Pancreas (tissue), 10 donors: ENCODE measurements at places on chromosomes 2 and 18. TPM values are rescaled to one million over a fixed set of nuclear protein-coding genes. Genes with fewer than 3 reads are reported as not detected.

GRCh38 chr2:63735931-63736330, 105.8 kb upstream of the UGP2 start:
- no peak for DNase-seq
- no peak overlapping the region for H3K27ac ChIP-seq
- no peaks in the 10 kb centered on the region for H3K36me3 ChIP-seq
- no peak overlapping the region for H3K4me3 ChIP-seq
- H3K27me3 ChIP-seq = no peaks in the 10 kb centered on the region

DNA sequence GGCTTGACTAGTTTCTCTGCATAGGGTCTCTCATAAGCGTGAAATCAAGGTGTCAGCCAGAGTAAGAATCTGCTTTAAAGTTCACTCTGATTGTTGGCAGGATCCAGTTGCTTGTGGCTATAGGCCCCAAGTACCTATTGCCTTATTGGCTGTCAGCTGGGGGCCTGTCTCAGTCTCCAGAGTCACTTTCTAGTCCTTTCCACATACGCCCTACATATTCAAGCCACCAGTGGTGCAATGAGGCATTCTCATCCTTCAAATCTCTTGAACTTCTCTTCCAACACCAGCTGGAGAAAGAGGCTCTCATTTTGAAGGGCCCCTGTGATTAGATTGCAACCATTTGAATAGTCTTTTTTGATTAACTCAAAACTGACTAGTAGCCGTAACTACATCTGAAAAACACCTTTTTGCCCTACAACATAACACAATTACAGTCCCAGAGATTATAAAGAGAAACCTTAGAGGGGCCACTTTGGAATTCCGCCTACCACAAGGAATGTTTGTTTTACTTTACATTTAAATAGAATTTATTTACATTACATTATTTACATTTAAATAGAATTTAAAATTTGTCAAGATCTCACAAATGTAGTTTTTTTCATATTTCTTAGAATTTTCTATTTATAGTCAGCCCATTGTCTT, 520.1 kb downstream of the DSC3 start:
- H3K27ac ChIP-seq = no peak overlapping the region
- DNase-seq = no peak
- no peak overlapping the region for H3K4me3 ChIP-seq
- no peaks in the 10 kb centered on the region for H3K27me3 ChIP-seq
- H3K36me3 ChIP-seq = no peaks in the 10 kb centered on the region
- H3K4me1 ChIP-seq = no peaks in the 10 kb centered on the region

DNA sequence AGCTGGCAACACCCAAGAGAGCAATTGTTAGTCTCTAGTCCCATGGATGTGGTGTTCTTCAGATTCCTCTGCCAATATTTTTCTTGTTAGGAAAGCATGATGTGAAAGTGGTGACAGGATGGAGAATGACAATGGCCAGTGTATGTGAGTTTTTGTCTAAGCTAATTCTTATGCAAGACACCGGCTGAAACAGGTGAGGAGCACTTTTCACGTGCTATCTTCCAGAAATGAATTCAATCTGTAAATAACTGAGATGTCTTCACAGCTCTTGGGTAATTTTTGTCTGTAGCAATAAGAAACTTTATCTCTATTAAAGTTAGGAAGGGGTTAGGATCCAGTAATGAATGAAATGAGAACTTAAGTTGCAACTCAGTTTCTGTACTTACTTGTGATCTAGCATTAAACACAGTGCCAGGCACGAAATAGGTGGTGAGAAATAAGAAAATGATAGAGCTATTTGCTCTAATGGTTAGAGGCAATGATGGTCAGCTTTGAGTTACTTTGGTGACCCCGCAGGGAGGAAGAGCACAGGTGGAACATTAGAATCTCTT, 676 bp upstream of the AGPS start:
- peak overlapping the region; percentile 65 for H3K27ac ChIP-seq

C18orf54 gene
- total RNA-seq = 1.4 TPM

ARHGAP15 gene
- total RNA-seq = 0.83 TPM

GRCh38 chr2:168355121-168355520, 101.0 kb upstream of the CERS6 start:
- DNase-seq = no peak
- peaks cover 6% of the 10 kb centered on the region for H3K4me1 ChIP-seq
- peak overlapping the region; percentile 48 for H3K27ac ChIP-seq
- no peaks in the 10 kb centered on the region for H3K27me3 ChIP-seq
- H3K4me3 ChIP-seq = no peak overlapping the region
- H3K36me3 ChIP-seq = no peaks in the 10 kb centered on the region

- no peaks in the 10 kb centered on the region for H3K4me1 ChIP-seq
- H3K36me3 ChIP-seq = no peaks in the 10 kb centered on the region
- H3K4me3 ChIP-seq = no peak overlapping the region
- no peaks in the 10 kb centered on the region for H3K27me3 ChIP-seq
Observed at GRCh38 chr2:155215037-155215707, 516.7 kb downstream of the KCNJ3 start.

- no peaks in the 10 kb centered on the region for H3K36me3 ChIP-seq
- H3K27me3 ChIP-seq = no peaks in the 10 kb centered on the region
- H3K4me1 ChIP-seq = peaks cover 36% of the 10 kb centered on the region
- H3K27ac ChIP-seq = peak overlapping the region; percentile 97
- no peak overlapping the region for H3K4me3 ChIP-seq
- no peak for DNase-seq
Observed at GRCh38 chr2:160267692-160268091, 67.6 kb upstream of the ITGB6 start.

- no peaks in the 10 kb centered on the region for H3K36me3 ChIP-seq
- H3K4me1 ChIP-seq = peaks cover 7% of the 10 kb centered on the region
- H3K4me3 ChIP-seq = no peak overlapping the region
- no peaks in the 10 kb centered on the region for H3K27me3 ChIP-seq
Observed at GRCh38 chr2:54459037-54459441, 2.9 kb downstream of the SPTBN1 start.

GRCh38 chr2:9945596-9945995, 5.9 kb upstream of the GRHL1 start:
- no peaks in the 10 kb centered on the region for H3K36me3 ChIP-seq
- H3K4me1 ChIP-seq = no peaks in the 10 kb centered on the region
- H3K27ac ChIP-seq = no peak overlapping the region
- no peaks in the 10 kb centered on the region for H3K27me3 ChIP-seq

- H3K4me1 ChIP-seq = no peaks in the 10 kb centered on the region
- H3K4me3 ChIP-seq = no peak overlapping the region
- no peaks in the 10 kb centered on the region for H3K27me3 ChIP-seq
- no peaks in the 10 kb centered on the region for H3K36me3 ChIP-seq
- H3K27ac ChIP-seq = no peak overlapping the region
Observed at GRCh38 chr18:10841203-10841602, 308.2 kb downstream of the PIEZO2 start.

DNA sequence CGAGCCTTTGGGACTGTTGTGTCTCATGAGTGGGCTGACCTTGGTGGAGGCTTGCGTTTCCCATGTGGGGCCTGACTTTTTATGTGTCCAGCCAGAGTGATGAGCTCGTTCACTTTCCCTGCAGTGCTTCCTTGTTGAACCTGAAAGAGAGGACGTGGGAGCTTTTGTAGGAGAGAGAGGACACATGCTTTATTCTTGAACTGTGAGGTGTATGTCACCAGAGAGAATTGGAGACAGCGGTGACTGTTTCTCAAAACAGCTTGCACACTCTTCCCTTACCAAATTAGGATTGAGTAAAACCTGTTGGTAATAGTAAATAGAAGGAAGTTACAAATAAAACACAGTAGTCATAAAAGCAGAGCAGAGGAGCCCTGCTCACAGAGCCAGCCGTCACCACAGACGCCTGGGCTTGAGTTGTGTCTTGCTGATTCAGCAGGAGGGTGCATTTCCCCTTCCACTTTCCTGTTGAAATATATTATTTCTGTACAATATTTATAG, 60.7 kb downstream of the INPP4A start:
- H3K27ac ChIP-seq = no peak overlapping the region
- H3K4me1 ChIP-seq = no peaks in the 10 kb centered on the region
- H3K4me3 ChIP-seq = no peak overlapping the region

CXCR1 gene
- total RNA-seq = 0.92 TPM

OTX1 gene
- 0.25 TPM for total RNA-seq

- H3K27ac ChIP-seq = no peak overlapping the region
- no peaks in the 10 kb centered on the region for H3K4me1 ChIP-seq
- peaks cover 13% of the 10 kb centered on the region for H3K27me3 ChIP-seq
- DNase-seq = peak; percentile 64
- no peaks in the 10 kb centered on the region for H3K36me3 ChIP-seq
Observed at GRCh38 chr2:176111309-176111663, 4.2 kb downstream of the HOXD11 start.

SLC30A3 gene
- not detected for total RNA-seq

- H3K36me3 ChIP-seq = no peaks in the 10 kb centered on the region
- H3K27ac ChIP-seq = no peak overlapping the region
- H3K4me1 ChIP-seq = no peaks in the 10 kb centered on the region
- H3K4me3 ChIP-seq = no peak overlapping the region
Observed at GRCh38 chr2:46689993-46690392, 210.6 kb downstream of the TMEM247 start.

CRYBA2 gene
- 17.6 TPM for total RNA-seq

SERPINB7 gene
- total RNA-seq = not detected

DNA sequence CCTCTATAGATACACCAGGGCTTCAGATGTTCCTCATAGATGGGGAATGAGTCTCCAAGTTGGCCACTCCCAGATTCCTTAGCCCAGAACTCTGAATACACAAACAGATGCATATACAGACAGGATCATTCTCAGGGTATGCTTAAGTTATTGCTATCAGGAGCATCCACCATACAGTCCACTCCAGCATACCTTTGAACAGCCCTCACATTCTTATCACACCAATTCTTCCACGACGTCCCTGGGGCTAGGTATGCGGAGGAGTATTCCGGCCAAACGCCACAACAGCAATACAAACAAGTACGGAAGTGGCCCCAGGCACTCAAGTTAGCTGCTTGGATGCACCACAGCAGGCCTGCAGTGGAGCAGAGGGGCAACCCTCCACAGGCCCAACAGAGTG, 312.5 kb upstream of the CHAC2 start:
- H3K27me3 ChIP-seq = no peaks in the 10 kb centered on the region
- H3K4me1 ChIP-seq = peaks cover 3% of the 10 kb centered on the region
- H3K36me3 ChIP-seq = no peaks in the 10 kb centered on the region
- no peak for DNase-seq

ABCB6 gene
- 3.8 TPM for total RNA-seq

DNA sequence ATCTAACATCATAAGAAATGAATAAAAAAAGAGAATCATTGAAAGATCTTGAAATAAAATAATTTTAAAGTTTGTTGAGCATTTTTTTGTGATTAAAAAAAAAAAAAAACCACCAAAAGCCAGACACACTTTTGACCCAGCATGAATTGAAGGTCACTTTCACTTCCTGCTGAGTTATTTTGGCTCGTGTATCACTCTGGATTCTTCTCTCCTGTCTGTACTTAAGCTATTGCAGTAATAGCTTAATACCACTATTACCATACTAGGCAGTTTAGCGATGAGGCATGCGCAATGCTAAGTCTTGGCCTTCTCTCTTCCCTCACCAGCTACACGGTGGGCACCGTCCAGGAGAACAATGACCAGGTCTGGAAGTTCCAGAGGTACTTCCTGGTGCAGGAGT, 54.5 kb upstream of the SPP2 start:
- H3K36me3 ChIP-seq = no peaks in the 10 kb centered on the region
- no peaks in the 10 kb centered on the region for H3K4me1 ChIP-seq
- H3K27me3 ChIP-seq = no peaks in the 10 kb centered on the region
- no peak overlapping the region for H3K27ac ChIP-seq
- no peak for DNase-seq

DNA sequence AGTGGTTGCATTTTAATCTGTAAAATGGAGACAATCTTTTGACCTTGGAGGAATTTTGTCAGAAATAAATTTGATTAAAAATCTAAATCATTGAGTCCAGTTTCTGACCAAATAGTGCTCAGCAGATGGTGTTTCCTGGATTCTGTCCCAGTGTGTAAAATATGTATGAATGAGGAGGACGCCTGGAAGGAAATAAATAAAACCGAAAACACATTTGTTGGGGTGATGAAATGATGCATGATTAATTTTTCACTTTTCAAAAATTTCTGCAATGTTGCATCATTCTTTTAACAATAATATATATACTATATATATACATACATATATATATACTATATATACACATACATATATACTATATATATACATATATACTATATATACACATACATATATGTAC, 261.1 kb upstream of the TRIB2 start:
- H3K36me3 ChIP-seq = no peaks in the 10 kb centered on the region
- H3K4me3 ChIP-seq = no peak overlapping the region
- no peaks in the 10 kb centered on the region for H3K27me3 ChIP-seq
- DNase-seq = no peak
- no peak overlapping the region for H3K27ac ChIP-seq

- no peak overlapping the region for H3K27ac ChIP-seq
- H3K4me1 ChIP-seq = no peaks in the 10 kb centered on the region
- no peaks in the 10 kb centered on the region for H3K36me3 ChIP-seq
- no peaks in the 10 kb centered on the region for H3K27me3 ChIP-seq
- no peak for DNase-seq
- H3K4me3 ChIP-seq = no peak overlapping the region
Observed at GRCh38 chr2:33377048-33377447, 99.4 kb upstream of the RASGRP3 start.

DNA sequence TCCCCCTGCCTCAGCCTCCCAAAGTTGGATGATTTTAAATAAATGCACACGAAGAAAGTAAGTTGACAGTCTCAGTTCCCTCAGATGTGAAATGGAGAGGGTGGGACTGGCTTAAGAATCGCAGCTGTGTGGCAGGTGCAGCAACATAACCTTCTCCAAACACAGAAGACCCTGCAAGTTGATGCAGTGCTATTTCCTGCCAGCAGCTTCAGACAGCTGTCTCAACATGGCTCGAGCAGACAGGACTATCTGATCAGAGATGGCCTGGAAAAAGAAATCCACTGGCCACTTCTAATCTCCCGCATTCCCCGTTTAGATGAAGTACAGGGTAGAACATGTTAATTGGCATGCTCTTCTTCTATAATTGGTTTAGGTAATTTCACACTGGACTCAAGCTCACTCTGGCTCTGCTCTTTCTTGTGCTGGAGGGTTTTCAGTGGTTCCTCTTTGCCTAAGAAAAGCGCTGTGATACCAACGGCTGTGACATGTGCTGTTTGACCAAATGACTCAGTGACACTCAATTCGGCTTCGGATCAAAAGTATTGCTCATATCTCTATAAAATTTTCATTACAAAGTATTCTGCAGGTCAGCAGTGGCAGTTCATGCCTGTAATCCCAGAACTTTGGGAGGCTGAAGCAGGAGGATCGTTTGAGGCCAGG, 40.2 kb downstream of the MYOM1 start:
- no peaks in the 10 kb centered on the region for H3K36me3 ChIP-seq
- H3K27ac ChIP-seq = no peak overlapping the region
- no peaks in the 10 kb centered on the region for H3K27me3 ChIP-seq
- DNase-seq = no peak
- H3K4me1 ChIP-seq = peaks cover 17% of the 10 kb centered on the region
- H3K4me3 ChIP-seq = no peak overlapping the region

GRCh38 chr2:71243634-71244301, 16.9 kb upstream of the PAIP2B start:
- H3K27ac ChIP-seq = no peak overlapping the region
- H3K4me3 ChIP-seq = no peak overlapping the region
- no peaks in the 10 kb centered on the region for H3K27me3 ChIP-seq
- no peaks in the 10 kb centered on the region for H3K36me3 ChIP-seq
- no peak for DNase-seq
- no peaks in the 10 kb centered on the region for H3K4me1 ChIP-seq

GRCh38 chr2:143230506-143231253, 101.5 kb downstream of the ARHGAP15 start:
- H3K4me3 ChIP-seq = no peak overlapping the region
- no peaks in the 10 kb centered on the region for H3K27me3 ChIP-seq
- no peak for DNase-seq
- H3K36me3 ChIP-seq = no peaks in the 10 kb centered on the region

TMEM247 gene
- not detected for total RNA-seq
